Osteoblast (primary cell): ENCODE measurements at places on chromosomes 2 and 18. TPM values are rescaled to one million over a fixed set of nuclear protein-coding genes. Genes with fewer than 3 reads are reported as not detected.

DNA sequence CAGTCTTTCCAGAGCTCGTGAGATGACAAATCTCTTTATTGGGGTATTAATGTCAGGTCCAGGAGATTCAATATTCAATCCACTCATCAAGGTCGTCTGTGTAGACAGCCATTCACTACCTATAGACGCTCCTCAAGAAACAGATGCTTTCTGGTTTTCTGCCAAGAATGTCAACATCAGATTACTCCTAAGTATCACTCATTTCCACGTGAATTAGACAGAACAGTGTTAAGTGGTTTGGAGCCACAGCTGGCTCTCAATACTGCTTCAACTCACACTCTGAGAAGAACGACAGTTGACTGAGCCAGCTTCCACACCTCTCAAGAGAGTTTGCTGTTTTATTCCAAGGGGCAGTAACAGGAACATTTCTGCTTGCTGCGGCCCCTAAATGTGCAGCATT lies 113.5 kb upstream of the NEDD4L start:
- H3K4me3 ChIP-seq = peak overlapping the region; percentile 10
- H3K27me3 ChIP-seq = no peaks in the 10 kb centered on the region
- H3K4me1 ChIP-seq = peaks cover 11% of the 10 kb centered on the region
- H3K36me3 ChIP-seq = no peaks in the 10 kb centered on the region
- DNase-seq = no peak
- H3K27ac ChIP-seq = no peak overlapping the region

GRCh38 chr2:23220513-23221094 lies 164.4 kb upstream of the KLHL29 start:
- no peak for DNase-seq
- no peak overlapping the region for H3K4me3 ChIP-seq
- H3K27me3 ChIP-seq = no peaks in the 10 kb centered on the region
- no peaks in the 10 kb centered on the region for H3K4me1 ChIP-seq
- H3K27ac ChIP-seq = no peak overlapping the region
- no peaks in the 10 kb centered on the region for H3K36me3 ChIP-seq

DNA sequence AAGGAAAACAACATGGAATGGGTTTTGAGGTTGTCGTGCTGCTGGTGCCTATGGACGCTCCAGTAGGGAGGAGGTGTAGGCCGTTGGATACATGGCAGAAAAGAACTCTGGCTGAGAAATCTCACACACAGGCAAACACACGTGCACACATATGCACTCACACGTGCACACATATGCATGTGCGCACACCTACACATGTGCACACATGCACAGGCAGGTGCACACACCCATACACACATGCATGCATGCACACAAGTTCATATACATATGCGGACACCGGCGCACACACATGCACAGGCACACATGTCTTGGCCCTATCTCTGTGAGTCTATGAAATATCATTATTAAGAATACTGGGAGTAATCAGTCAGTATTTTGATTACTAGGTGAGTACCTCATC lies 150.4 kb downstream of the LRRC30 start:
- H3K27ac ChIP-seq = no peak overlapping the region
- no peak for DNase-seq
- H3K27me3 ChIP-seq = no peaks in the 10 kb centered on the region
- H3K4me1 ChIP-seq = no peaks in the 10 kb centered on the region
- no peaks in the 10 kb centered on the region for H3K36me3 ChIP-seq
- H3K4me3 ChIP-seq = no peak overlapping the region

DNA sequence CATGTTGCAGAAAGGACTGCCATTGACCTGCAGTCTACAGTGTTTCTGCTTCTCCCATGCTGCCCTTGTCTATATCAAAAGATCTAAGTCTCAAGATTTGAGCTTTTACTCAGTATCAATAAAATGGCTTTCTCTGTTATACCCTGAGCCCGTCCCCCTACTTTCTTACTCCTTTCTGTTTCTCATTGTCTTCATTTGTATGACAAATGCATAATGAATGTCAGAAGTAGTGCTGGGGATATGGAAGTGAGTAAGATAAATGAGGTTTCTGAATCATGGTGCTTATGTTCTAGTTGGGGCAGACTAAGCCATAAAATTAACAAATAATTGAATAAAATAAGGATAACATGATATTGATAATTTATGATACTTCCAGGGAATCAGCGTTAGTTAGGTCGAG lies 128.6 kb downstream of the PARD3B start:
- H3K27ac ChIP-seq = no peak overlapping the region
- peaks cover 6% of the 10 kb centered on the region for H3K4me1 ChIP-seq
- H3K36me3 ChIP-seq = no peaks in the 10 kb centered on the region
- H3K27me3 ChIP-seq = no peaks in the 10 kb centered on the region

DNA sequence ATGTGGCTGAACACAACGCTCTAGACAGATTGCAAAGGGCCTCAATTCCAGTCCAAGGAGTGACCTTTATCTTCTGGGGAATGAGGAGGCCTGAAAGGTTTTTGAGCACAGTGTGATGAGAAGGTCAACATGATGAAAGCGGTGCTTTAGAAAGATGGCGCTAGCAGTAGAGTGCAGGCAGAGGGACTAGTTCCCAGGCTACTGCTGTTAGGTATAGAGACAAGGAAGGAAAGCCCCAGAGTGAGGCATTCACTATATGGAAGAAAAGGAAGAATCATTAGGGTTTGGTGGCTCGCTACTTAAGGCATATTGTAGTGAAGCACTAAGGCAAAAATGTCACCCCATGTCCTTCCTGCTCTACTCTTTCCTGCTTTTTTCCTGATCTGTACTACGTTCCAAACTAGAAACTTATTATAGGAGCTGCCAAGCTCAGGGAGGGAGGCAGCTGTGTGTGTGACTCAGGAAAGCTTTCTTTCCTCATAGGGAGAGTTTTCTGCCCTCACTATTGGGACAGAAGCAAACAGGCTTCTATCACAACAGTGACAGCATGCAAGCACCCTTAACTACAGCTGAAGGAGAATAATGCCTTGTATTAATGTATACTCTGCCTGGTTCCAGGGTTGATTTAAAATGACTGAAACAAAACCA lies 160.8 kb upstream of the CAVIN2 start:
- peak; percentile 22 for DNase-seq
- no peaks in the 10 kb centered on the region for H3K36me3 ChIP-seq
- no peak overlapping the region for H3K4me3 ChIP-seq

- H3K4me1 ChIP-seq = no peaks in the 10 kb centered on the region
- no peak overlapping the region for H3K4me3 ChIP-seq
- H3K27me3 ChIP-seq = no peaks in the 10 kb centered on the region
- no peak for DNase-seq
- H3K36me3 ChIP-seq = no peaks in the 10 kb centered on the region
These were observed 735.0 kb downstream of the CCDC85A start for GRCh38 chr2:56918790-56919189.

DNA sequence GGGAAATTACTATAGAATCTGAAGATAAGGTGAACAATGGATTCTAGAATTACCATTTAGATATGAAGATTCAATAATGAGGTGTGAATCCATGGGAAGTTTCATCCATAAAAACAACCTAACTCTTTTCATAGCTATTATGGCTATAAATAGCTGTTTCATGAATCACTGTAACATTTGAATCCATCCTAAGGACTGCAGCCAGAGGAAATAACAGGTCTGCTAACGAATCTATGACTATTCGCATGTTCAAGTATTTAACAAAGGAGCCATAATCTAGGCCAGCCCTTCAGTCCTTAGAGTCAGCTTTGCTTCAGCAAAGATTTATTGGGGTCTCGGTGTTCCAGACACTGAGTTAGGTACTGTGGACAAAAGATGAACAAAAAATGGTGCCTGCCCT lies 87.1 kb downstream of the MYOM1 start:
- H3K27ac ChIP-seq = no peak overlapping the region
- DNase-seq = no peak
- H3K4me1 ChIP-seq = no peaks in the 10 kb centered on the region
- H3K36me3 ChIP-seq = no peaks in the 10 kb centered on the region

- H3K4me1 ChIP-seq = no peaks in the 10 kb centered on the region
- H3K4me3 ChIP-seq = no peak overlapping the region
- no peak overlapping the region for H3K27ac ChIP-seq
- peaks cover 14% of the 10 kb centered on the region for H3K27me3 ChIP-seq
- no peak for DNase-seq
These were observed 41.8 kb upstream of the SH3RF3 start for GRCh38 chr2:109087055-109087663.

GRCh38 chr2:239548451-239548871 lies 147.6 kb upstream of the HDAC4 start:
- H3K27me3 ChIP-seq = no peaks in the 10 kb centered on the region
- no peak for DNase-seq
- H3K36me3 ChIP-seq = no peaks in the 10 kb centered on the region
- H3K4me3 ChIP-seq = no peak overlapping the region
- no peak overlapping the region for H3K27ac ChIP-seq

DNA sequence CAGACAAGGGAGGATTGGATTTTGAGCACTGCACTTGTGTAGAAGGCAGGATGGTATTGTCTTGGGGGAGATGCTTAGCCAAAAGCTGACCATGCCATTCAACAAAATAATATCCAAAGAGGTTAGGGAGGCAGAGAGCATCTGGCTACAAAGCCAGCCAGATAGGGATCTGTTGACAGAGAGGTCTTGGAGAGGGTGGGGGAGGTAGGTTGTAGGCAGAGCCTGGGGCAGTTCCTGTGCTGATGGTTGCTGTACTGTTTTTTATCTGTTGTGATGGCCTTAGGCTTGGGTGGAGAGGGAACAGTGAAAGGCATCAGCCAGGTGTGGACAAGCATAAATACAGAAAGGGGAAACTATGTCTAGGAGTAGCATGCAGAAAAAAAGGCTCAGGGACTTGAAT lies 100.9 kb downstream of the AQP4 start:
- no peaks in the 10 kb centered on the region for H3K4me1 ChIP-seq
- DNase-seq = peak; percentile 13
- H3K36me3 ChIP-seq = no peaks in the 10 kb centered on the region
- no peaks in the 10 kb centered on the region for H3K27me3 ChIP-seq
- no peak overlapping the region for H3K27ac ChIP-seq

GRCh38 chr2:96756788-96757476 lies 3.8 kb upstream of the CNNM4 start:
- no peak overlapping the region for H3K4me3 ChIP-seq
- no peaks in the 10 kb centered on the region for H3K27me3 ChIP-seq
- H3K27ac ChIP-seq = no peak overlapping the region
- no peaks in the 10 kb centered on the region for H3K36me3 ChIP-seq
- H3K4me1 ChIP-seq = peaks cover 16% of the 10 kb centered on the region

DNA sequence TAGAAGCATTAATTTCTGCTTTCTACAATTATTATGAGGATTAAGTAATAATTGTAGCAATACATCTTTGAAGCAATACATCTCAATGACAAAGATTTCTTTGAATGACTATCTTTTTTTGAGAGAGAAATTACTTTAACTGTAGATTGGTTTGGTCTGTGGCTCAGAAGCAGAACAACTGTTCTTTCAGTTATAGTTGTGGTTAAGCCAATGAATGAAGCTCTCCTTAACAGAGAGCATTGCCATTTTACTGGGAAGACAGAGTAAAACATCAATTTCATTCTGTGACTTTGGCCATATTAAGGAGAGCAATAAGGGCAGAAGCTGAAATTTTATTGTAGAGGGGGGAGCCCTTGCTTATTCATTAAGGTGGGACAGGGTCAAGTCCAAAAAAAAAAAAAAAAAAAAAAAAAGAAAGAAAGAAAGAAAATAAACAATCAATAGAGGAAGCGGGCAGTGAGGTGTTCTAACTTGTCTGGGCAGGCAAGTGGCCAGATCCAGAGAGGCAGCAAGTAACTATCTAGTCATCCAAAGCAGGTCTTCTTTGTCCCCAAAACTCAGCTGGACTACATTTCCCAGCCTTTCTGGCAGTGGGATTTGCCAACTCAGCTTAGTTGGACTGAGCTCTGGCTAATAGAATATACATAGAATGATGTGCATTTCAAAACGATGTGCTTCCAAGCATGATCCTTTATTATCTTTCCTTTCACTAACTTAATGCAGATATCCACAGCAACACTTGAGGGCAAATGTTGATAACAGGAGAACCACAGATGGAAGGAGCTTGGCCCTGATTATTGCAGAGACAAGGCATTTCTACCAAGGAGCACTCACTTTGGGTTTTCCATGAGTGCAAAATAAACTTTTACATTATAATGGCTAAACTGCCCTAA lies 462.7 kb upstream of the CDH20 start:
- H3K27me3 ChIP-seq = no peaks in the 10 kb centered on the region
- H3K36me3 ChIP-seq = no peaks in the 10 kb centered on the region
- H3K27ac ChIP-seq = no peak overlapping the region
- no peak overlapping the region for H3K4me3 ChIP-seq
- no peaks in the 10 kb centered on the region for H3K4me1 ChIP-seq
- DNase-seq = no peak

DNA sequence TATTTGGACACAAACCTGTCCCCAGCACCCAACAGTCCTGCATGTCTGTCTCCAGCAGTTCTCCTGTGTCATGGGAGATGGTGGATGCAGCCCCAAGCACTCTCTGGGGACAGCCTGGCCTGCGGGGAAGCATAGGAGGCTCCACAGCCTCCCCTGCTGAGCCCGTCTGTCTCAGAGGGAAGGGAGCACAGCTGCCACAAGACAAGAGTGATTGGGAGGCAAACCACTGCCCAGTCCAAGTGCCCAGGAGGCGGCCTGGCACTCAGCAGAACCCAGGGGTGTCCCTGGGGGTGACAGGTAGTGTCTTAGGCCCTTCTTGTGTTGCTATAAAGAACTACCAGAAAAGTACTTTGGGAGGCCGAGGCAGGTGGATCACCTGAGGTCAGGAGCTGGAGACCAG lies 211.2 kb upstream of the MYT1L start:
- no peaks in the 10 kb centered on the region for H3K36me3 ChIP-seq
- DNase-seq = no peak
- no peaks in the 10 kb centered on the region for H3K27me3 ChIP-seq
- no peak overlapping the region for H3K27ac ChIP-seq
- H3K4me1 ChIP-seq = no peaks in the 10 kb centered on the region

GRCh38 chr2:199206536-199206935 lies 251.2 kb downstream of the SATB2 start:
- no peaks in the 10 kb centered on the region for H3K27me3 ChIP-seq
- H3K4me3 ChIP-seq = no peak overlapping the region
- H3K36me3 ChIP-seq = no peaks in the 10 kb centered on the region
- peak; percentile 3 for DNase-seq
- no peaks in the 10 kb centered on the region for H3K4me1 ChIP-seq

DNA sequence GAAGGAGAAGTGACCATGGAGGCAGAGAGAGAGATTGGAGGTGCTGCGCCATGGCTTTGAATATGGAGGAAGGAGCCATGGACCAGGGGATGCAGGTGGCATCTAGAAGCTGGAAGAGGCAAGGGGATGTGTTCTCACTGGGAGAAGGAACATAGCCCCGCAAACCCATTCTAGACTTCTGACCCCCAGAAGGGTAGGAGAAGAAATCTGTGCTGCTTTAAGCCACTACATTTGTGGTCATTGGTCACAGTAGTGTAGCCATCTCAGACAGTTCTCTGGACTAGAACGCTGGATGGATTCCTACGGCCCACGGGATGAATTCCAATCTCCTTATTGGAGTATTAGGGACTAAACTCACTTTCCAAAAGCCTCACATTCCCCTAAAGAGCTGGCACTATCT lies 67.8 kb downstream of the PTGR3 start:
- H3K36me3 ChIP-seq = no peaks in the 10 kb centered on the region
- no peak overlapping the region for H3K27ac ChIP-seq
- no peak overlapping the region for H3K4me3 ChIP-seq
- peak; percentile 1 for DNase-seq
- H3K27me3 ChIP-seq = peaks cover 10% of the 10 kb centered on the region
- no peaks in the 10 kb centered on the region for H3K4me1 ChIP-seq

GRCh38 chr2:234412726-234413125 lies 84.2 kb downstream of the ARL4C start:
- no peak overlapping the region for H3K27ac ChIP-seq
- peaks cover 8% of the 10 kb centered on the region for H3K4me1 ChIP-seq
- no peaks in the 10 kb centered on the region for H3K36me3 ChIP-seq
- H3K4me3 ChIP-seq = no peak overlapping the region

The ZBTB7C gene
- 0.29 and 0.36 TPM in 2 replicates for total RNA-seq

The POMC gene
- 0.59 and 2.2 TPM in 2 replicates for total RNA-seq

The CTAGE1 gene
- under 0.01 TPM in 1 of 2 replicates, not detected in the other for total RNA-seq

The SAP130 gene
- 5.4 and 6.5 TPM in 2 replicates for total RNA-seq

The KCNG2 gene
- not detected in 2 replicates for total RNA-seq

The CYTIP gene
- total RNA-seq = 1.2 and 1.4 TPM in 2 replicates

The CKAP2L gene
- 1.1 and 1.5 TPM in 2 replicates for total RNA-seq

The LMAN2L gene
- 16.5 and 26.4 TPM in 2 replicates for total RNA-seq

The COL5A2 gene
- 632 and 879 TPM in 2 replicates for total RNA-seq
